ENCODE measurements at places on chromosomes 2 and 18.

- DNase-seq: peak; percentile 36
These were observed 24.0 kb downstream of the PKDCC start for GRCh38 chr2:42071791-42072190.

DNA sequence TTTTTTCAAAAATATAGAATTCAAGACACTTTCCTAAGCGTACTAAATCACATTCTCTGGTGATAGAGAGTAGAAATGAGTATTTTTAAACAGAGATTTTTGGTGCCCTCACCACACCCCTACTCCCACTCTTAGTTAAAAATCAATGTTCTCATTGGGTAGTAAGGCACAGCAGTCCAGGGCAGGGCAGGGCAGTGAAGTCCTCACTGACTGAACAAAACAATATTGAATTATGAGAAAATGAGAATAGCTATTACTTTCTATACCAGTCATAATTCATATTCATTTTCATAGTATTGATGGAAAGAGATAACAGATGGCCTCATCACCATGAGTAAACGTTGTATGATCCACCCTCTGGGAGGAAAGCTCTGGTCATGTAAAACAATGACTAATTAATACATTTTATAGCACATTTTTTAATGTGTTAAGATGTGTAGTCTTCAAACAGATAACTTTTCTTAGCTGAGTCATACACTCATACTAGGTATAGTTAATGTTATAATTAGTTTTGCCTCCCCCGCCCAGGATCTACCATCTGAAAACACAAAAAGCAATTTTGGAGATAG lies 686.1 kb downstream of the KCNJ3 start:
- DNase-seq: no peak

DNA sequence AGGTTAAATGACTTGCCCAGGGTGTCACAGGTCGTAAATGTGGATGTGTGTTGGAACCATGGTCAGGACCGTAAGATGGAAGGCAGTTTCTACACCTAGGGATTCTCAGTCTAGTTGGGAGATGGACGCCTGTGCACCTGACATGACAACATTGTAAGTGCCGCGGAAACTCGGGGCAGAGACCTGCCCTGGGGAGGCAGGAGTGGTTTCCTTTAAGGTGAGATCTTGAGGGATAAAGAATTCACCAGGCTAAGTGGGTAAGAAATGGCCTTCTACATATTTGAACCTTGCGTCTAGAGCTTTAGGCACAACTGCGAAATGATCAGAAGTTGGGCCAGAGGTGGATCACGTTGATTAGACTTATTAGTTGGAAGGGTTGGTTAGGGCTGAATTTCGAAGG lies 1.6 kb downstream of the DGKD start:
- no peak for DNase-seq

DNA sequence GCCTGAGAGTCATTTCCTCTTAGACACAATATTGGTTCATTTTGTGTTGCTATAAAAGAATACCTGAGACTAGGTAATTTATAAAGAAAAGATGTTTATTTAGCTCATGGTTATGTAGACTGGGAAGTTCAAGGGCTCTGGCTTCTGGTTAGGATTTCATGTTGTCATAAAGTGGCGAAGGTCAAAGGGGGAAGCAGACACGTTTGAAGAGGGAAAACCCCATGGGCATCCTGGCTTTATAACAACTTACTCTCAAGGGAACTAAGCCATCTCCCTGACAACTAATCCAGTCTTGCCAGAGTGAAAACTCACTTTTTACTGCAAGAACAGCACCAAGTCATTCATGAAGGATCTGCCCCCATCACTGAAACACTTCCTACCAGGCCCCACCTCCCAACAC lies 89.7 kb upstream of the RNF152 start:
- no peak for DNase-seq

GRCh38 chr2:96510931-96511595 lies 5.9 kb upstream of the NEURL3 start:
- no peak for DNase-seq

GRCh38 chr2:71313016-71313766 lies 18.4 kb upstream of the ZNF638 start:
- no peak for DNase-seq

DNA sequence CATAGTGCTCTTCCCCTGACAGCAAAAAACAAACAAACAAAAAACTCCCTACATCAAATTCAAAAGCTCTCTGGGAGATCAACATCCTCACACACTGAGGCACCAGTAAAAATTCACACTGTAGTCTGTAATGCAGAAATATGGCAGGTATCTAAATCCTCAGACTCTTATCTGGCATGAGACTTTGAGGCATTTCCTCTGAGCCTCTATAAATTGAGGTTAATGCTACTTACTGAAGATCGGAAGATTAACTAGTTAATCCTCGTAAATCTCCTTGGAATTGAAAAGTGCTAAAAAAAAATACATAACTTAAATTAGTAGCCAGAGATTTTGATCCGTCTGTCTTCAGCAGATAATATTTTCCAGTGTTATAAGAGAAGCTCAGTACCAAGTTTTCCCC lies 65.0 kb downstream of the AP1S3 start:
- peak; percentile 62 for DNase-seq

DNA sequence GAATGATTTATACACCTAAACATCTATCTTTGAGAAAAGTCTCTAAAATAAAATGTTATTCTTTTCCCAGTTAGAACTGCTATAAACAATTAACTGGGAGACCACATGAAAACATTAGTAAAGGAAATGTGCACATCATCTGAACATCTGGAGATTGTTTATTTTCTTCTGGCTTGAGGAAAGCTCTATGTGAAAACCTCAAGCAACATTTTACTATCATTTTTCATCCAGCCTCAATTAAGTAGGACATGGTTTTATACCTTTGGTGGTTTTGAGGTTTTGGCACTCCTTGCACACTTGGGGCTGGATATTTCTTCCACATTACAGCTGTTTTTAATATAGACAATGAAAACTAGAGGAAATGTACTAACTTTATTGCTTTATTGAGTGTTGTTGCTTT lies 609.5 kb upstream of the SLC8A1 start:
- DNase-seq: peak; percentile 12

DNA sequence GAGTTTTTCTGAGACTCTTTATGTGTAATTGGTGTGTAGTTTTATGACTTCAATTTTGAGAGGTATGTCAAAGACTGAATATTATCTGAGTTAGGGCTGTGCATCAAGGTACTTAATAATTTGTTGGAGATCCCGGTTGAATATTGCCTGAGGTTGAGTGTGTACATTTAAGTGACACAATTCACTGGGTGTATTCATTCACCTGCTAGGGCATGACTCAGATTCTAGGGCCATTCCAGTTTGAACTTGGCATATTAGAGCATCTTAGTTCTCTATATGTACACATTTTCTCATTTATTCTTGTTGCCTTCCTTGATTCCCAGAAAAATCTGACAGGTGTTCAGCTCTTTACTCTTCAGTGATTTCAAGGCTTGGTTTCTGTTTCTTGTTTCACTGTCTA lies 12.5 kb downstream of the MAP4K4 start:
- no peak for DNase-seq

- no peak for DNase-seq
These were observed 144.4 kb upstream of the KCNJ3 start for GRCh38 chr2:154554046-154554445.

- no peak for DNase-seq
These were observed 31.8 kb upstream of the SULT1C4 start for GRCh38 chr2:108345951-108346350.
